Lower lobe of right lung (tissue), 2 donors: ENCODE measurements at places on chromosomes 5 and 9. TPM values are rescaled to one million over a fixed set of nuclear protein-coding genes. Genes with fewer than 3 reads are reported as not detected.
A peak's percentile ranks its signal among the peaks of the same experiment; 100 is the strongest.

- no peaks in the 10 kb centered on the region for H3K27me3 ChIP-seq
- H3K4me1 ChIP-seq, result no peaks in the 10 kb centered on the region
- DNase-seq, result no peak
These were observed 26.3 kb upstream of the PTGER4 start for GRCh38 chr5:40653221-40654022.

- H3K27me3 ChIP-seq, result no peaks in the 10 kb centered on the region
- H3K27ac ChIP-seq, result no peak overlapping the region
- DNase-seq, result no peak
- H3K36me3 ChIP-seq, result no peaks in the 10 kb centered on the region
These were observed 73.5 kb upstream of the ANKRD55 start for GRCh38 chr5:56306433-56307150.

DNA sequence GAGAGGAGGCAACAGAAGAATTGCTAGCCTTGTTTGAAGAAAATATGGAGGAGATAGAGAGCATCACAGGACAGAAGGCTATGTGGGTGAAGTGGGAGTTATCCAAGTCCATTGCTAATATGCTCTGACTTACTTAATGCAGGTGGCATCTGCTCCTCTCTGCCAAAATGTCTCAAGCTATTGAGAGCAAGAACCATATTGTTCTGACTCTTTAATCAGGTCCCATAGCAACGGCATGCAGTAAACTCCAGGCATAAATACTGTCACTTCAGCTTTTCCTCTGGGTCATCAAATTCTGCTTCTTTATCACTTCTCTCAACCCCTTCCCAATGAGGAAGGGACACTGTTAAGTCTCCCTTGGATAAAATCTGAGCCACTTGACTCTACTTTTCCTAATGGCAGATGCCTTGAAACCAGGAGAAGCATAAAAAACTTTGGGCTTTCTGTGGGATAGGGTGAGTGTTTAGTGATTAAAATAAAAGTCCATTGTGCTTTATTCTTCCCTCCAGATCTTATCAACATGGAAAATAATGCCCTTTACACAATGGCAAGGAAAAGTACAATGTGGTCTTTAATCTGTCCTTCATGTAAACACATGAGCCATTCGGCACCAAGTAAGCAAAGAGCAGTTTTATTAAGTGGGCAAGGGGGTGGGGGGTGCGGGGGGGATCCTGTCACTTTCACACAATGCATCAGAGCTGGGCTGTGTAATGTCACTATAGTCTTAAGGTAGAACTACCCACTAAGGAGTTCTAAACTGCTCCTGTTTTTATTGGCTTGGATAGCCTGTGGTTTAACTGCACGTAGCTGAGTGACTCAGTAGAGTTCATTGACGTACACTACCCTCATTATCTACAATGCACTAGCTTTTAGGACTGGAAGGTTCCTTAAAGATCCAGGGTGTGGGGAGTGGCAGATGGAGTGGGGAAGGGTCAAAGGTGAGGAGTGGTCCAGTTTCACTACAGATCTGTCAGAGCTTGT is 71.0 kb upstream of the TARS1 start:
- H3K36me3 ChIP-seq, result no peaks in the 10 kb centered on the region
- no peak overlapping the region for H3K27ac ChIP-seq
- H3K4me1 ChIP-seq, result peaks cover 1% of the 10 kb centered on the region
- DNase-seq, result no peak

DNA sequence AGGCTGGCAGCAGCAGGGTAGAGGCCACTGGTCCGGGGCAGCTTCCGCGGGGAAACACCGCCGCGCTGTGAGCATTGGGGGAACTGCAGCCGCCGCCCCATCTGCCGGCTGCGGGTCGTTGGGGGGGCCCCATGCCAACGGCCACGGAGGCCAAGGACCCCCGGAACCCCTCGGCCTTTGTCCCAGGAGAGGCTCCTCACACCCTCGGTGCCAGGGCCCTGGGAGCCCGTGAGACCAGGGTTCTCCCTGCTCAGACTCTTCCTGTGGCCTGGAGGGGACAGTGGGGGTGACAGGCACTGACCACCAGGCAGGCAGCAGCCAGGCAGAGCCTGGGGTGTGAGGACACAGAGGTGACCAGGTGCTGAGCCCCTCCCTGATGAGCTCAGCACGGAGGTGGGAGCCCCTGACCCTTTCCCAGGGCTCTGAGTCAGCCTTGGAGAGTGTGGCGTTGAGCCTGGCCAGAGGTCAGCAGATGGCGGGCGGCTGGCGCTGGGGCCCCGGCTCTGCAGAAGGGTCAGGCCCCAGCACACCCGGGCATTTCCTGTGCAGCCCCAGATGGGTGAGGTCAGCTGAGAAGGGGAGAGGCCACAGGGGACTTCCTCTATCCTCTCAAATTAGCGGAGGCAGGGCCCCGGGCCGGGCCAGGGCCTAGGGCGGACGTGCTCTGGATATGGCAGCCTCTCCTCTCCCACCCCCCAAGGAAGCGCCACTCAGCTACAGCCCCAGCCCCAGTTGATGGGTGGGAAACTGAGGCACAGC is 17.9 kb upstream of the EGFL7 start:
- peak; percentile 90 for DNase-seq
- no peaks in the 10 kb centered on the region for H3K36me3 ChIP-seq
- H3K27ac ChIP-seq, result peak overlapping the region; percentile 89
- peak overlapping the region; percentile 51 for H3K4me3 ChIP-seq
- peaks cover 50% of the 10 kb centered on the region for H3K4me1 ChIP-seq
- H3K27me3 ChIP-seq, result no peaks in the 10 kb centered on the region

- H3K4me1 ChIP-seq, result no peaks in the 10 kb centered on the region
- H3K27me3 ChIP-seq, result no peaks in the 10 kb centered on the region
- no peak for DNase-seq
- no peaks in the 10 kb centered on the region for H3K36me3 ChIP-seq
- H3K27ac ChIP-seq, result no peak overlapping the region
These were observed 52.1 kb upstream of the TYRP1 start for GRCh38 chr9:12640866-12641636.

GRCh38 chr5:160271396-160271795 is 41.0 kb downstream of the CCNJL start:
- peaks cover 41% of the 10 kb centered on the region for H3K4me1 ChIP-seq
- H3K27me3 ChIP-seq, result no peaks in the 10 kb centered on the region
- peak; percentile 62 for DNase-seq
- no peaks in the 10 kb centered on the region for H3K36me3 ChIP-seq
- H3K27ac ChIP-seq, result peak overlapping the region; percentile 57

GRCh38 chr5:150329038-150329437 is 26.3 kb upstream of the ARSI start:
- no peak overlapping the region for H3K4me3 ChIP-seq
- H3K27me3 ChIP-seq, result no peaks in the 10 kb centered on the region
- no peak for DNase-seq

- no peaks in the 10 kb centered on the region for H3K27me3 ChIP-seq
- H3K27ac ChIP-seq, result peak overlapping the region; percentile 53
- DNase-seq, result peak; percentile 74
- H3K4me1 ChIP-seq, result peaks cover 50% of the 10 kb centered on the region
- H3K36me3 ChIP-seq, result no peaks in the 10 kb centered on the region
These were observed 2.9 kb upstream of the IL17B start for GRCh38 chr5:149381986-149382338.

GRCh38 chr9:88746743-88747398 is 211.9 kb downstream of the NXNL2 start:
- H3K4me1 ChIP-seq, result peaks cover 26% of the 10 kb centered on the region
- no peaks in the 10 kb centered on the region for H3K36me3 ChIP-seq
- no peak overlapping the region for H3K27ac ChIP-seq
- H3K4me3 ChIP-seq, result no peak overlapping the region
- DNase-seq, result no peak

DNA sequence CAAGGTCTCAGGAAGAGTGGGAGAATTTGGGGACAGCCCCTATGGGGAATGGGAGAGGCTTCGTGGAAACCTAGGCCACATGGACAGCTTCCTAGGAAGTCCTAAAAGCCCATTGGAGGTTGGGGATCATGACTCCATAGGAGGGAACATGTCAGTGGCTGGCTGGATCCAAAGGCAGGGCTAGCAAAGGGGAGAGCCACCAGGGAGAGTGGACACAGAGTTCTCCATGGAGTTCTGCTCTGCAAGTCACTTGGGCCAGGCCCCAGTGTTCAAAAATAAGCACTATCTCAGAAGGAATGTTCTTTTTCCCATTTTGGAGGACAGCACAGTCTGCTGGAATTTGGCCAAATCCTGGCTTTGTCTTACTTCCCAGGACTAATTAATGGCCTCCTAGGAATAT is 140.6 kb upstream of the RAD23B start:
- no peaks in the 10 kb centered on the region for H3K36me3 ChIP-seq
- no peak overlapping the region for H3K4me3 ChIP-seq
- DNase-seq, result no peak
- no peaks in the 10 kb centered on the region for H3K27me3 ChIP-seq

GRCh38 chr5:181098762-181099601 is 32.0 kb downstream of the OR2V1 start:
- no peak overlapping the region for H3K4me3 ChIP-seq
- H3K27ac ChIP-seq, result no peak overlapping the region
- H3K27me3 ChIP-seq, result peaks cover 19% of the 10 kb centered on the region
- H3K36me3 ChIP-seq, result no peaks in the 10 kb centered on the region
- H3K4me1 ChIP-seq, result no peaks in the 10 kb centered on the region

DNA sequence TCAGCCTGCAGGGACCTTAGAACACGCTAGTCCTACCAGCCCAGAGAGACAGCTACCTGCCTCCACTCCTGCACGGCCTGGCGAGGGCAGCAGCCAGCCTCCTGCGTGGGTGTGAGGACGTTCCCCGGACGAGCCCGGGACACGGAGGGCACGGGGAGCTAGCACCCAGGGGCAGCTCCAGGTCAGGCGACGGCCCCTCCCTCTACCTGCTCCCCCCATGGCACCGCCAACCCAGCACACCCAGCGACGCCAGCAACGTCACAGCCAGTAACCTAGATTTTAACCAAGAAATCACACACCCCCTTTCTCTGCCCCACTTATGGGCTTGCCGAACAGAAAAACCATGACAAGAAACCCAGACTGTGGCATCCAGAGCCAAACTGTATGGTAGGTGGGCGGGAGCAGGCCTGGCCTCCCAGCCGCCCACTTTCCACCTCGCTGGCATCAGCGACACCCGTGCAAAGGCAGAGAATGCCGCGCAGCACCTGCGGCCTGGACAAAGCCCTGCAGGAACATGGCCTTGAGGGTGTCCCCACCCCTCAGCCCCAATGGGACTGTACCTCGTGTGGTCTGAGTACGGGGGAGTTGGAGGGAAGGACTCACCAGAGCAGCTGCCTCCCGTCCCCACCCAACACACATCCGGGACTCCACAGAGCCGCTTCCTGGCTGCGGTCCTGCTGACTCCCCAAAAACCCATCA is 47.9 kb downstream of the NACC2 start:
- H3K27me3 ChIP-seq, result no peaks in the 10 kb centered on the region
- peaks cover 48% of the 10 kb centered on the region for H3K36me3 ChIP-seq
- no peak overlapping the region for H3K4me3 ChIP-seq
- peaks cover 40% of the 10 kb centered on the region for H3K4me1 ChIP-seq
- no peak for DNase-seq
- H3K27ac ChIP-seq, result peak overlapping the region; percentile 60

- no peaks in the 10 kb centered on the region for H3K4me1 ChIP-seq
- DNase-seq, result no peak
- H3K4me3 ChIP-seq, result no peak overlapping the region
- no peaks in the 10 kb centered on the region for H3K36me3 ChIP-seq
- no peaks in the 10 kb centered on the region for H3K27me3 ChIP-seq
These were observed 72.4 kb upstream of the MPDZ start for GRCh38 chr9:13351778-13352386.

The EIF4E1B gene
- total RNA-seq, result not detected

The LEAP2 gene
- 1.7 TPM for total RNA-seq

The CDX1 gene
- not detected for total RNA-seq

The TERT gene
- not detected for total RNA-seq
